ENCODE measurements at places on chromosomes 2 and 18.

- no peak for DNase-seq
Observed at GRCh38 chr18:59220164-59220783, 316 bp downstream of the GRP start.

DNA sequence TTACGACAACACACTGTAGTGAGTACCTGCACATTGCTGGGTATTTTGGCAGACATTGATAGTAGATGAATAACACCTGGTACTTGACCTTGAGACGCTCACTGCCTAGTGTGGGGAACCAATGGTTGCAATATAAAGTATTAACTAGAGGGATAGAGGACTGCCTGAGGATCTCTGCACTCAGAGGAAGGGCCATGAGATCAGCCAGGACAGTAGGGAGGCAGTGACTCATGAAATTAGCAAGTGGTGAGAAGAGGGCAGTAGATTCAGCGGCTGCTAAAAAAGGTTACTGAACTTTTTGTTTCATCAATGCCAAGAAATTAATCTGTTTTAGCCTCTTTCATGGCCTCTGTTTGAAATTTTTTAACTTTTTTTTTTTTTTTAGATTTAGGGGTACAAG lies 250.8 kb upstream of the TCF4 start:
- DNase-seq: no peak

- no peak for DNase-seq
Observed at GRCh38 chr2:11871421-11871820, 125.0 kb downstream of the LPIN1 start.

DNA sequence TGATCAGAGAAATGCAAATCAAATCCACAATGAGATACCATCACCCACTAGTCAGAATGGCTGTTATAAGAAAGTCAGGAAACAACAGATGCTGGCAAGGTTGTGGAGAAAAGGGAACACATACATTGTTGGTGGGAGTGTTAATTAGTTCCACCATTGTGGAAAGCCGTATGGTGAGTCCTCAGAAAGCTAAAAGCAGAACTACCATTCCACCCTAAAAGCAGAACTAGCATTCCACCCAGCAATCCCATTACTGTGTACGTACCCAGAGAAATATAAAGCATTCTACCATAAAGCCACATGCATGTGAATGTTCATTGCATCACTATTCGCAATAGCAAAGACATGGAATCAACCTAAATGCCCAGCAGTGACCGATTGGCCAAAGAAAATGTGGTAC lies 60.7 kb downstream of the ANKRD62 start:
- no peak for DNase-seq

DNA sequence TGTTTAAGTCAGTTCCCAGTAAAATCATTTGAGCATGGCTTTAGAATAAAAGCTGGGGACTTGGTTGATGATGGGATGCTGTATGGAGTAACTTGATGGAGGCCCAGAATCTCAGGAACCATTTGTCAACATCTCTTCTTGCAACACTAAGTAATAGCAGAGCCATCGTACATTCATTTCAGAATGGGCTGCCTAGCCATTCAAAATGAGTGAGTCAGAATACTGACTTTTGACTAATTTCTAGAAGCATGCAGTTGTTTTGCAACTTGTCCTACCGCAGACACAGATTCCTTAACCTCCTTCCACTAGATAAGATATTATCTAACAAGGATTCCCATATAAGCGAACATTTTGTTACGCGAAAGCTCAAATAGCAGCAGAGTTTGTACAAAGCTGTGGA lies 229.5 kb downstream of the CNTNAP5 start:
- no peak for DNase-seq

DNA sequence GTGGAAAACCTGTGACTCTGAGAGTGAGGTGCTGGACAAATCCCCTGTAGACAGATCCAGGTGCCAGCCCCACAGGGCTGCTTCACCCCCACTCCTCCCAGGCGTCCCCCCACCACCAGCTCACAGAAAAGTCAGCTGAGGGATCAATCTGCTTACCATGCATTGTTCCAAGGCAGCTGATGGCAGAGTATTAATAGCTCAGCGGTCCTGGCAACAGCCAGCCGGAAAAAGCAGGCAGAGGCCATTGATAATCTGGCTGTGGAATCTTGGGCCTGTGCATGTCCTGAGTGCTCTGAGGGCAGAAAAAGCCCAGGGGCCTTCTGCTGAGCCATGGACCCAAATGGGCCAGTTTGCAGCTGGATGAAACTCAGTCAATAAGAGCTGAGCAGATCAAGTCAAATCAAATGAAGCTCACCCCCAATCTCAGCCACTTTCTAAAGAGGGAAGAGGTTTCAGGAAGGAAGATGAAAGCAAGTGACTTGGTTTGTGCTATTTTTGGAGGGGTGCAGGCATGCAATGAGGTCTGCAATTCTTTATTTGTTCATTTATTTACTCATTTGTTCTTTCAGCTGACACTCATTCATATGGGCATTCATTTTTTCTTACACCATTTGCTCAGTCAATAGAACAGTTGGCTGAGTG lies 63.4 kb downstream of the GYPC start:
- DNase-seq: no peak

DNA sequence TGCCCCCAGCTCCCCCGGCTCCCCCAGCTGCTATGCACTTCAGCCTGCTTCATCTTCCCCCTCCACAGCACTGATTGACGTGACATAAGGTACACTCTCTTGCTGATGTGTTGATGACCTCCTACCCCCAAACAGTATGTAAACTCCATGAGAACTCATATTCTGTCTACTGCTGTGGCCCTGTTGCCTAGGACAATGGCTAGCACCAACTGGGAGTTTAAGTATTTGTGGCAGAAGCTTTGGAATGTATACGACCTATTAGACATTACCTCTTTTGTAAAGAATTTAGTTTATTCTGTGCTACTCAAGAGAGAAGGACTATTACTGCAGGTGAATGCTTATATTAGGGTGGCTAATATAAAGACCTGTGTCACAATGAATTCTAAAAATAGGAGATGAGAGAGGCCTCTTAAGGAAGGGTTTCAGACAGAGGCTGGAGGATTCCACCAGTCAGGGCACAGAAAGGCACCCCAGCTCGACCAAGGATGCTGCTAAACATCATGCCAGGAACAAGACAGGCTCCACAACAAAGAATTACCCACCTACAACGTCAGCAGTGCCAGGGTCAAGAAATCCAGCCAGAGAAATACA lies 60.6 kb downstream of the CABYR start:
- no peak for DNase-seq

- DNase-seq: no peak
Observed at GRCh38 chr2:118319271-118319684, 231.0 kb downstream of the INSIG2 start.

DNA sequence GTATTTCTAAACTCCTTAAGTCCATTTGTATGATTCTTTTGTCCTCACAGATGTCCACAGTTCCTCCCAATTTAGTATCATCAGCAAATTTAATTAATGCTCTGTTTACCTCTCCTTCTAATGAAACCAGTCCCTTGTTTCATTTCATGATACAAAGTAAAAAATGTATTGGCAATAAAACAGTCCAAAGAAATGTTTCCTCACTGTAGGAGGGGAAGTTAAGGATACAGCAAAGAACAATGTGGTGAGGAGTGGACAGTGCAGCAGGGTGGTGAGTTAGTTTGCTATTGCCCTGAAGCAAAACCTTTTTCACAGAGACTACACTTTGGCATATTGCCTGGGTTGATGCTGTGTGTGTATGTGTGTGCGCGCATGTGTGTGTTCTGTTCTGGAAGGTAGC lies 401.5 kb downstream of the ARHGAP15 start:
- no peak for DNase-seq

DNA sequence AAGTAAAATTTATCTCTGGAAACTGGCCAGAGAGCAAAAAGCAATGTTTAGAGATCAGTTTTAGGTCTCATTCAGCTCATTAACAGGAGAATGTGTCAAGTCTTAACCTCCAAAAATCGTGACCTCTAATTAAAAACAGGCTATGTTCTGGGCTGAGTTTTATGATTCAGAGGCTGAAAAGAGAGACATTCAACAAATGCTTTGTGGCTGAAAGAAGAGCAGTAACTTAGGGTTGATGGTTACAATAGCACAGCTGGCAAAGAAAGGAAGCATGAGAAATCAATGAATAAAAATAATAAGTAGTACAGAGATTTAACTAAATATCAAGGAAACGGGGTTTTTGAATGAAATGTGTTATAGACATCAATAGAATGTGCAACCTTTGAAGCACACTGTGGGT lies 13.1 kb downstream of the TGIF1 start:
- DNase-seq: no peak

GRCh38 chr18:46414863-46415262 lies 242.2 kb downstream of the LOXHD1 start:
- DNase-seq: no peak

GRCh38 chr2:113867571-113867970 lies 22.3 kb upstream of the ACTR3 start:
- DNase-seq: no peak

- DNase-seq: no peak
Observed at GRCh38 chr2:200705305-200706041, 106.2 kb upstream of the BZW1 start.

DNA sequence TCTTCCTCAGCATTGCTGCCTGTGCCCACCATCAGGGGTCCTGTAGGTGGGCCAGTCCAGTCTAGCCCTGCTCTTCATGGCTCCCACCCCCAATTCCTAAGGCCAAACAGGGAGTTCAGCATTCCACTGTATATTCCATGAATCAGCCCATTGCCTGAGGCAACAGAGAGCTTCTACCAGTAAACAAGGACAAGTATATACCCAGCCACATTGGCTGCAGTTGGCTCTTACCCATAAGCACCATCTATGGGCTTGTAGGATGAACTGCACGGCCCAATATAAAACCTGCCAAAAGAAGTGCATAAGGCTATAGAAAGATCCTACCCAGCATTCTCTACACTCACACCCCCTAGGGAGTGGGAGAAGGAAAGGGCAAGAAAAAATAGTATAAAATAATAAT lies 95.1 kb upstream of the SALL3 start:
- DNase-seq: no peak

- no peak for DNase-seq
Observed at GRCh38 chr2:195848119-195848899, 191.3 kb downstream of the SLC39A10 start.

GRCh38 chr2:64754570-64754969 lies 100.9 kb upstream of the SERTAD2 start:
- no peak for DNase-seq

DNA sequence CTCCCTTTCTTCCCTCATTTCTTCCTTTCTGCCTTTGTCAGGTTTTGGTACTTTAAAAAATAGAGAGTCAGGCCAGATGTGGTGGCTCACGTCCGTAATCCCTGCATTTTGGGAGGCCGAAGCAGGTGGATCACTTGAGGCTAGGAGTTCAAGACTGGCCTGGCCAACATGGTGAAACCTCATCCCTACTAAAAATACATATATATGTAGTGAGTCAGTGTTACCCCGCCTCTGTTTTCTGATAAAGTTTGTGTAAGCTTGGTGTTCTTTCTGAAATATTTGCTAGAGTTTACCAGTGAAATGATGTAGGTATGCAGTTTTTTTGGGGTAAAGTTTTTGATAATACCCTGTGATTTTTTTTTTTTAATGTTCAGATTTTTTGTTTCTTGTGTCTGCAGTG lies 58.8 kb downstream of the DGKD start:
- DNase-seq: no peak

- DNase-seq: peak; percentile 41
Observed at GRCh38 chr2:144516981-144517865, 2.7 kb downstream of the ZEB2 start.

GRCh38 chr2:127968610-127969339 lies 59.1 kb downstream of the SAP130 start:
- no peak for DNase-seq

DNA sequence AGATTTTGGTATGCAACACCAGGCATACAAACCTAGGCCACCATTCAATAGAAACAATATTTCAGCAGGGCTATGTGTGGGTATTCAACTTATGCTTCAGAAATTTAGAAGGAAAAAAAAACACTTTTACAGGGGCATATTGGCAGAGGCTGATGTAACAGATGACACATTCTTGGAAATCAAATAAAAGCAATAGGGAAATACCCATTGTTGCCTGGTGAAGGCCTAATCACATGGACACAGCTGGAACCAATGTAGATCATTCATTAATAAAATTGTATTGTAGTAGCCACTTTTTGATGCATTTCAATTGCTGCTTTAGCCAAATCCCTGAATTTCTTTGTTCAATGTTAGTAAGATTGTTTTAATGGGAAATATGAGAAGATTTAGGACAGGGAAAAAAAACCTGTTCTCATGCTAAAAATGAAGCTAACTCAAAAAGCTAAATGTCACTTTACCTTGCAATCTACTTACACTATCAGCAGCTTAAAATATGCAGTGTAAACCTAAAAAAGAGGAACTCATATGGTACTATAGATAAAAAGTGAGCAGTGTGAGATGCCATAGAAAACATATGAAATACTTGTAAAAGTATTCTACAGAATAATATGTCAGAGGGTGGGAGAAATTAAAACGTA lies 289.4 kb downstream of the ZEB2 start:
- no peak for DNase-seq

GRCh38 chr2:217791551-217791950 lies 211.2 kb downstream of the TNS1 start:
- no peak for DNase-seq

DNA sequence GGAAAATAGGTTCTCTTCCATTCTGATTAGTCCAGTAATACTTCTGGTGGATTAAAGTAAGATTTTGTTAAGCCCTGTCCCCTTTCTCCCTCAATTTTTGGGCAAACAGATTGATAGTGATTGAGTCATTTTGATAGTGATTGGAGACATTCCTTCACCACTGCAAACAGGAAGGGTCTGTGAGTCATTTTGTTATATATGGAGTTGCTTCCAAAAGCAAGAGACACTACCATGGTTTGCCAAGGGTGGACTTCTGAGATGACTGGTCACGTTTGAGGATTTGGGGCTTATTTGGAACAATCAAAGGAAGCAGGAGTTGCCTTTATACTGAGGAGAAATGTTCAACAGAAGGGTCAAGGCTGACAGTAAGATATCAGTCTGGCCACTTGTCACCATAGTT lies 249.9 kb downstream of the PARD3B start:
- no peak for DNase-seq

DNA sequence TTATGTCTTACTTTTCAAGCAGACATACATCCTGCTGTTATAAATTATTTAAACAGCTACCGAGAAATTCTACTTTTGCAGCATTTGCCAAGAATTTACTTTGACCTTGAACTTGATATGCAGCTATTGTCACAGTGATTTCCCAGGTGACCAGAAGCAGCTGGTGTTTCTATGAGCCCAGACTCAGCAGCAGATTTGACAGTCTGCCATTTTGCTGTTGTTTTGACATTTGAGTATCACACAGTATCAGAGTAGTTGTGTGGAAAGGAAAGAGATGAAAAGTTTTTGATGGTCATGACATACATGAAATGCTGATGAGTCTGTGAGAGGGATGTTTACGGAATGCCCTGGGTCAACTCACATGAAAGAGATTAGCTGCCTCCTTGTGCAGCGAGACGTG lies 6.6 kb upstream of the CCDC195 start:
- DNase-seq: no peak

Data from HuH-7.5 (cell line).